ENCODE measurements at places on chromosomes 6 and 20.

- DNase-seq = peak; percentile 87
Measured at GRCh38 chr20:10673842-10674683, at the start of gene JAG1. JAG1 (minus strand) TSS chr20:10673999; CDS start chr20:10673530, 469 bp downstream.

GRCh38 chr6:149132336-149132735 lies 185.2 kb upstream of the TAB2 start:
- no peak for DNase-seq

DNA sequence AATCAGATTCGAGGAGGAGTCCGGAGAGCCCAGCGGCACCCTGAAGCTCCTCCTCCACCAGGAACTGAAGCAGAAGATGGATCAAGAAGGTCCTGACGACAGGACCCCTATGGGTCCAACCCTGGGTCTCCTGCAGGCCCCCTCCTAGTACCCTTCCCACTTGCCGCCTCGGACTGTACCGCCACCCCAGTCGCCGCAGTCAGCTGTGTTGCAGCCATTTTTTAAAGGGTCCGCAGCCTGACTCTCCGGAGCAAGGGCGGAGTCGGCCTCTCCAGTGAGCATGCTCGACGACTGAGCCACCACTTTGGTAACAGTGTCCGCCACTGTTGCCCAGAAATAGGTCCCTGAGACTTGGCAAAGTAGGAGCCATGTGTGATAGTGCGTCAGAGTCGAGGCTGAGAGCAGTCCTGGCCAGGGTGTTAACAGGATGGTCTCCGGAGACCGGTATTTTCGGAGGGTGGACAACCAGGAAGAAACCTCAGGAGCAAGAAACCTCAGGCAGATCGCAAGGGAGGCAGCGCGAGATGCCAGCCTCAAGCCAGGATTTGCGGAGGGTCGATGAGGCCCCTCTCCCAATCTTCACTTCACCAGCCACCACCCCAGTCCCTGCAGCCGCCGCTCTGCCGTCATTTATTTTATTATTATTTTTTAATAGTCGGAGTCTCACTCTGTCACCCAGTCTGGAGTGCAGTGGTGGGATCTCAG lies 294.6 kb upstream of the ZNF337 start:
- DNase-seq = no peak

GRCh38 chr6:158160932-158161539 lies 7.0 kb downstream of the SERAC1 start:
- no peak for DNase-seq

GRCh38 chr6:45420909-45421708 lies 43.4 kb upstream of the SUPT3H start:
- DNase-seq = no peak

- DNase-seq = no peak
Measured at GRCh38 chr6:108638993-108639392, 78.3 kb downstream of the FOXO3 start.

DNA sequence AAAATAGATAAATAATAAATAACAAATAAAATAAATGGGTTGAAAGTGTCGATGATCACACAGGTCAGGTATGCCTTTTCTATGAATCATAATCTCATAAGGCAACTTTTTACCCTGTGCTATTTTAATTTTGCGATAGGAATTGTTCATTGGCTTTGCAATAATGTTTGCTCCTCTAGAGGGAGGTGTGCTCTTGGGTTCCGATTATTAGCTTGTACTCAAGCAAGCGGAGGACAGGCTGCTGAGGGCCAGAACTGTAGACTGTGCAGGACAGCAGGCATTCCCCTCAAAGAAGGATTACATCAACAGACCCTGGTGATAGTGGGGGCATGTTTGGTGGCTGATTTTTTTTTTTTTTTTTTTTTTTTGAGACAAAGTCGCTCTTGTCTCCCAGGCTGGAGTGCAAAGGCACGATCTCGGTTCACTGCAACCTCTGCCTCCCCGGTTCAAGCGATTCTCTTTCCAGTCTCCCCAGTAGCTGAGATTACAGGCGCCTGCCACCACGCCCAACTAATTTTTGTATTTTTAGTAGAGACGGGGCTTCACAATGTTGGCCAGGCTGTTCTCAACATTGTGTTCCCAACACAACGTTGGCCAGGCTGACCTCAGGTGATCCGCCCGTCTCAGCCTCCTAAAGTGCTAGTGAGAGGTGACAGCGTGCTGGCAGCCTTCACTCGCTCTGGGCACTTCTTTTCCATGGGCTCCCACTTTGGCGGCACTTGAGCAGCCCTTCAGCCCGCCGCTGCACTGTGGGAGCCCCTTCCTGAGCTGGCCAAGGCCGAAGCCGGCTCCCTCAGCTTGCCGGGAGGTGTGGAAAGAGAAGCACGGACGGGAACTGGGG lies 35.6 kb downstream of the RIOK1 start:
- peak; percentile 45 for DNase-seq

DNA sequence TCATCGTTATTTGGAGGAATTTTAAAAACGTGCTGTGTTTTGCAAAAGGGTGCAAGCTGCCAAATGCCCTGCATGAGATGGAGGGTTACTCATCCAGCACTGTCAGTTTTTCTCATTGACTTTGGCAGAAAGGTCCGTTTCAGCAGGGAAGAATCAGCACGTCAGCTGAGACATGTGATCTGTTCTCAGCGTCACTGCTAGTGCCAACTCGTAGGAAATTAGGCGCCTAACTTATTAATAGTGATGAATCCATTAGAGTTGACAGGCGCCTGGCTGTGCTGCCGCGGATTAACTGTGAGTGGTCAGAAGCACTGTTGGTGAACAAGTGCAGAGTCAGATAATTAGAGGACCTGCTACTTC lies 175.5 kb upstream of the FOXQ1 start:
- peak; percentile 29 for DNase-seq

GRCh38 chr6:90338409-90338808 lies 41.8 kb upstream of the BACH2 start:
- DNase-seq = no peak

- DNase-seq = no peak
Measured at GRCh38 chr6:12229332-12229731, 60.8 kb upstream of the EDN1 start.

DNA sequence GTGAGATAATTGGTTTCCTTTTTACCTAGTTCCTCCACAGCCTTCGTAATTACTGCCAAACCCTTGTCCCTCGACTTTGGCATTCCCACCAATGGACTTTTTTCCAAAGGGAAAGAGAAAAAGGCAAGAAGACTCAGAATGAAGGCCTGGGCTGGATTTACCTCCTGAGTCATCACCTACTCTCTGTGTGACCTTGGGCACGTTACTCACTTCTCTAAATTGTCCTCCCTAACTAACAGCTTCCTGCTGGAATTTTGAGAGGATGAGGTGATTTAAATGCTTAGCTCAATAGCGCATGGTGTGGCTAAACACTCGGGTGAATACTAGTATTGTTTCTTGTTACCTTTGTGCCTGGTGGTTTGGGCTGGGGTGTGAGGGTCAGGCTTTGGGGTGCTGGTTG lies 146.6 kb downstream of the DHX35 start:
- DNase-seq = no peak

- DNase-seq = no peak
Measured at GRCh38 chr20:15945289-15945688, 628.0 kb downstream of the KIF16B start.

GRCh38 chr6:155325700-155326516 lies 11.6 kb upstream of the TFB1M start:
- no peak for DNase-seq

DNA sequence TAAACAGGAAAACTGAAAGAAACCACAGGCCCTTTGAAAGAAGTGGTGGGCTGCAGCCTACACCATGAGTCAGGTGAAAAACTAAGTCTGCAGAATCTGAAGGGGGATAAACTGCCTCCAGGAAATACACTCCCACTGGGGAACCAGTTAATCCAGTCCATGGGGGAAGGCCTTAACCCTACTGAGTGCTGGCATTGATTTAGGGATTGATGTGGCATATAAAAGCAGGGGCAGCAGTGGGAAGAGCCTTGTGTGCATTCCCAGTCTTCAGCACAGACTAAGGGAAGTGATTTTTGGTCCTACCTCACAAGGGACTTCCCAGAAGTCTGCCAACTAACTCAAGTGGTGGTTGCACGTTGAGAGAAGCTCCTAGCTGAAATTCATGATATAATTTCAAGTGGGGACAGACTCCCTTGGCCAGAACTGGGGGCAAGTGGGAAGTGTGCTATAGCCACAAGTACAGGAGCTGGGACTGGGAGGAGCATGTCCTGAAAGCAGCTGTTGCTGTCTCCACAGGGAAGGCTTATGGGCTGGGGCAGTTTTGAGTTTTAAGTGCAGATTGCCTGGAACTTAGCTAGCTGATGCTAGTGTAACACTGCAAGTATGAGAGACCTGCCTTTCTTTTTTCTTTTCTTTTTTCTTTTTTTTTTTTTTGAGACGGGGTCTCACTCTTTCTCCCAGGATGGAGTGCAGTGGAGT lies 31.2 kb downstream of the CITED2 start:
- no peak for DNase-seq

GRCh38 chr6:63844287-63844686 lies 208.7 kb downstream of the PHF3 start:
- DNase-seq = no peak

DNA sequence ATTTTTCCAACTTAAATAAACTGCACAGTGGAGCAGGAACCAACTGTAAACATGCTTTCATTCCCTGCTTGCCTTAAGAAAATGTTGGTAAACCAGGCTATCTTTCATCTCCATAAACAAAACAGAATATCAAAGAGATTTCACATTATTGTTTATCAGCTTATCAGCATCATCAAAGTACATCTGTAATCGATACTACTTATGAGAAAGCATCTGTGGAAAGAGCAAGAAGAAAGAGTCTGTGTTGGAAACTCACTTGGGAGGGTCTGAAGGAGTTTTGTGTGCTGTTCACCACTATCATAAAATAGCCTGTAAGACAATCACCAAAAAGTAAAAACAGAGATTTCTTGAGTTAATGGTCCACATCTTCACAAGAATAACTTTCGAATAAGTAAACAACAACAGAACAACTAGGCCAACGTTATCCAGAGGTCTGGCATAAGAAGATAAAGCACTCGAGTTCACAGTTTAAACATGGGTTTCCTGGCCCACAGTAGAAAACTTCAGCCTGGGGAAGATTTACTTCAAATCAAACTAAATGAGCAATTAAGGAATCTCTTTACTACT lies 47.9 kb downstream of the EPB41L2 start:
- DNase-seq = no peak

GRCh38 chr20:12058216-12058615 lies 140.5 kb downstream of the BTBD3 start:
- no peak for DNase-seq

- DNase-seq = no peak
Measured at GRCh38 chr6:54481091-54481490, 172.8 kb downstream of the TINAG start.

- DNase-seq = no peak
Measured at GRCh38 chr6:134602123-134602522, 284.2 kb upstream of the SGK1 start.

GRCh38 chr20:15098351-15098750 lies 760.9 kb upstream of the FLRT3 start:
- DNase-seq = no peak

DNA sequence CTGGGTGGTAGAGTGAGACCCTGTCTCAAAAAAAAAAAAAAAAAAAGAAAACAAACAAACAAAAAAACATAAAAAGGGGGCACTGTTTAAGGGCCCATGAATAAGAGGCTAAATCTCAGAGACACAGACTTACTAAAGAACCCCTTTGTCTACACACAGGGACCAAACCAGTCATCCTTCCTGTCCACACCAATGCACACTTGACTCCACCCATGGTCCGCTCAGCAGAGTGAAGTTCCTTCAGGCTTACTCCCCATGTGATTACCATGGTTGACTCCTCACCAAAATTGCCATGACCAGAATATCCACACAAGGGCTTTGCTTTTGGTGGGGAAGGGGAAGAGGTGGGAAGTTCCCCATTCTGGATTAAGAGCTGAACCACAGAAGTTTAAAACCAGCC lies 19.4 kb upstream of the REPS1 start:
- no peak for DNase-seq

DNA sequence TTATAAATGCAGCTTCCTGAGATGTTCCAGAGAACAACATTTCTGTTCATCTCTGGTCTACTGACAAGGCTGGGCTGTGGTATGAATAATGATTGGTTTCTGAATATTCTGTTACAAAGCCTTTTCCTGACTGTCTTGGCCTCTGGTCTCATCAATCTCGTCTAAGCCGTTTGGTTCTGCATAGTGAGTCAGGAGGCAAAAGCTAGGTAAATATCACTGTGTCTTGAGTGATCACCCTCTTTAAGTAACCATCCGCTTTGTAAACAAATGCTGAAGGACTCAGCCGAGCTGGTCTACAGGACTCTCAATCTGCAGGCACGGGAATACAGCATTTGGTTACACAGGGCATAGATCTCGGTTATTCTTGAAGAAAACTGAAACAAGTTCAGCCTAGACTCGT lies 511.9 kb downstream of the KIF16B start:
- DNase-seq = no peak

DNA sequence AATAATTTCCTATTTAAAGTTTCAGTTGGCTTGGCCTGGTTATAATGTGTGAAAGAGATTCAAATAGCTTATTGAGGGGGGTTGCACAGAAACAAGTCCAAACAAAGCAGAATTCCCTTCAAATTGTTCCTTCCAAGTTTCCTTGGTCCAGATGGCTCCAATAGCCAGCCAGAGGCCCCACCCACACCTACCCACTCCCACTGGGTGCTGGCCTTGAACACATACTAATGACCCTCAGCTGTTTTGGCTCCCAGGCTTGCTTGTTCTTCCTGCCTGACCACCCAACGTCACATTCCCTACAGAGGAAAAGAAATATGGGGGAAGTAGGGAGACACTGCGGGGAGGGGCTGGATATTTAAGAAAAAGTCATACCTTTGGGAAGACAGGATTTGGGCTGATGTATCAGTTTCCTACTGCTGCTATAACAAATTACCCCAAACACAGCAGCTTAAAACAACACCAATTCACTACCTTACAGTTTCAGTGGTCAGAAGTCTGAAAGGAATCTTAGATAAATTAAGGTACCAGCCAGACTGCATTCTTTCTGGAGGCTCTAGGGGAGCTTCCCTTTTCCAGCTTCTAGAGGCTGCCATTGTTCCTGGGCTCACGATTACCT lies 95.7 kb downstream of the COL21A1 start:
- DNase-seq = no peak

DNA sequence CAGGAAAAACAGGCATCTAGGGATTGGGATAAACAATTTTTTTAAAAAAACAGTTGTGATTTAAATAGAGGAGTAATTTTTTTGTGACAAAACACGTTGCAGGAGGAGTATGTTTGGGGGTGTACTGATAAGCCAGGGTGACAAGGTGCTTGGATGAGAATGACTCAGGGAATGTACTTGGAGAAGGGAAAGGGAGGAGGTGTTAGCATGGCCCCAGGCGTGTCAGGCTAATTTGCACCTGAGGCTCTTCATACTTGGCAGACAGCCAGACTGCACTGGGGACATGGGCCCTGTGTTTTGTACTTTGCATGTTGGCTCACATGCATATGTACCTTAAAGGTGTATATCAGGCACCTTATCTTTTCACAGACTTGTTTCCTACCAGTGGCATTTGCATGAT lies 22.8 kb downstream of the PANK2 start:
- peak; percentile 75 for DNase-seq

DNA sequence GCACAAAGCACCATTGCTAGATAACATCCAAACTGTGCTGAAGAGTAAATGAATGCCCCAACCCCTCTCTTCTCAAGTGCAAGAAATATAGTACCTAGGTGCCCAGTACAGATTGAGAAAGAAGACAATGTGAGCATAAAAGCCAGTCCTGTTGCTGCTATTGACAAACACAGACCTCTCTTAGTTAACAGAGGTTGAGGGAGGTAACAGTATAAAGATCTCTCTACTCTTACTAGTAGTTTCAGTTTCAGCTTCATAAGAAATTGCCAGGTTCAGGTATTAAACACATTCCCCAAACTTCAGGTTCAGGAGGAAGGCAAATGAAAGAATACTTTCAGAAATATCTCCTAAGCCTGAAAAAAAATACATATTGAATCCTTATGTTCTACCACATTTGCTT lies 31.4 kb downstream of the TBC1D32 start:
- DNase-seq = no peak

- DNase-seq = no peak
Measured at GRCh38 chr20:62066983-62067433, 1.3 kb upstream of the TAF4 start.

All from NCI-H2029 (cell line).